ENCODE measurements at places on chromosomes 13 and 19. TPM values are rescaled to one million over a fixed set of nuclear protein-coding genes. Genes with fewer than 3 reads are reported as not detected.

DNA sequence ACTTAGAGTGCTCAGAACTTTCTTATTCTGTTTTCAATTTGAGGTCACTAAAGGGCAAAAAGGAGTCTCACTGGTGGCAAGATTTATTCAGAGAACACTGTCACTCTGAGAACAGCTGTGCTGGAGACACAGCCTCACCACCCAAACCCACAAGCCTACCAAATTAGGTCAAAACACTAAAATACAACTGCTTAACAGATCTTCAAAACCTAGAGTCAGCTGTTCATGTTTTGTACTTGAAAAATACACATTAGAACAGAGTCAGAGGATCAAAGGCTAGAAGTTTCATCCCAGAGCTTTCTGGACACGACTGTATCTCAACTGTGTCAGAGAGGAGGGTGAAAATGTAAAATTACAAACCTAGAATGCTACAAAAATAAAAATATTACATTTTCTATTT, 89.3 kb downstream of the MIPEP start:
- DNase-seq = no peak

The KIR3DL2 gene
- total RNA-seq = not detected

The RDH8 gene
- not detected for total RNA-seq

DNA sequence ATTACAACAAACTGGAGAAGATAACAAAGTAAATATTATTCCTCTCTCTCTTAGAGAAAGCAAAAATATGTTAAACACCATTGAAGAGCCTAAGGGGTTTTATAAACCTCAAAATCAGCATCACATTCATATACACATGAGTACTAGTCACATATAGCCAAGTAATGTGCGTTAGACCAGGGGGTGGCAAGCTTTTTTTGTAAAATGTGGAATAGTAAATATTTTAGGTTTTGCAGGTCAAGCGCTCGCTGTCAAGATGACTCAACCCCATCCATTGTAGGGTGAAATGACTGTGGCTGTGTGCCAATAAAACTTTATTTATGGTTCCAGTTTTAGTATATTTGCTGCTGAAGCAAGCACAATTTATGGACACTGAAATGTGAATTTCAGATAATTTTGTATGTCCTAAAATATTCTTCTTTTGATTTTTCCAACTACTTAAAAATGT, 21.7 kb downstream of the RFX2 start:
- no peak for DNase-seq

DNA sequence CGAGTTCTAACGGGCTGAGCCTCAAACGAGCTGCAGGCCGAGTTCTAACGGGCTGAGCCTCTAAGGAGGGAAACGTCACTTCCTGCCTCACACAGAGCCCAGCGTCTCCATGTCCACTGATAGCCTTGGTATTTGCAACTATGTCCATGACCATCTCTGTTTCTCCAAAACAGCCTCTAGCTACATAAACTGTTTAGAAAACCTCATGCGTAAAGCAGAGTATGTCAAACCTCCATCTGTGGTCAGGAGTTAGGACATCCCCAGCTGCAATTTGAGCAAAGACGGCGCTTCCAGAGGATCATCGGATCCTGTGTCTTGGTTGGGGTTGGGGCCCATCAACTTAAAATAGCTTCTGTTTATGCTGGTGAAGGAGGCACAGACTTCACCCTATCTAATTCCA, 20.8 kb downstream of the RASA3 start:
- DNase-seq = no peak

The TLE6 gene
- total RNA-seq = 1.1 TPM

GRCh38 chr19:31114585-31114984, 234.7 kb downstream of the TSHZ3 start:
- no peak for DNase-seq

GRCh38 chr19:37007587-37008220, 70.5 kb upstream of the ZNF420 start:
- DNase-seq = peak; percentile 89

GRCh38 chr13:101127741-101128353, 288.5 kb downstream of the NALCN start:
- no peak for DNase-seq

DNA sequence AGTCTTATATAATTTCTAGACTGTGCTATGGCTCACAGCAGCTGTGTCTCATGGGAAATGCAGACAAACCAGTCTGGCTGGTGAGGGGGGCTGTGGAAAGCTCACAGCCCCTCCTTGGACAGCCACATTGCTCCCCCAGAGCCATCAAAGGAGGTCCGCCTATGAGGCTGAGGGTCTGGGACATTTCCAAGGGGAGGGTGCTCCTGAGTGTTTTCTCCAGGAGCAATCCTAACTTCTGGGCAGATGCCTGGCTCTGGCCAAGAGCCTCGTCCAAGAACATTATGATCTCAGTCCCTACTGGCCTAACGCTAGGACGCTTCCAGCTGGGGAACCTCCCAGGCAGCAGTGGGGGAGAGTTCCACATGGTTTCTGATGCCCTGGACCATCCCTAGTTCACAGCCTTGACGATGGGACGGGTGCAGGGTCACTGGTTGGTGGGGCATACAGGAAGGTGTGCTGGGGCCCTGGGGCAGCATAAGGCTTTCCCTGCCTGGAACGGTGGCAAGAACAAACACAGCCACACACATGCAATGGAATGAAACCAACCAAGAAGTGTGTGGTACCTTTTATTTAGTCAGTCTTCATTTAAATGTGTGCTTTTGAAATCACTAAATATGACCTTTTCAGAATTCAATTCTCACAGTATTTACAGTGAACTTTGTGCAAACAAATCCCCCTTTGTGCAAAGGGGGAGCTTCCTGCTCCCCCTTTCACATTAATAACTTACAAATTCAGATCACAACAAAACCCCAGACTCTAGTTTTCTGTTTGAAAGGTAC, 60.6 kb downstream of the CDADC1 start:
- DNase-seq = peak; percentile 89

- DNase-seq = no peak
Measured at GRCh38 chr19:3012621-3013262, 16.3 kb downstream of the TLE2 start.

GRCh38 chr13:49351871-49352270, 92.0 kb downstream of the CAB39L start:
- no peak for DNase-seq

The SPIB gene
- total RNA-seq = not detected
